ENCODE measurements at places on chromosomes 16 and 17. TPM values are rescaled to one million over a fixed set of nuclear protein-coding genes. Genes with fewer than 3 reads are reported as not detected.

Gene ABCA6
- total RNA-seq, result 9.0 TPM

Gene SMIM22
- not detected for total RNA-seq

DNA sequence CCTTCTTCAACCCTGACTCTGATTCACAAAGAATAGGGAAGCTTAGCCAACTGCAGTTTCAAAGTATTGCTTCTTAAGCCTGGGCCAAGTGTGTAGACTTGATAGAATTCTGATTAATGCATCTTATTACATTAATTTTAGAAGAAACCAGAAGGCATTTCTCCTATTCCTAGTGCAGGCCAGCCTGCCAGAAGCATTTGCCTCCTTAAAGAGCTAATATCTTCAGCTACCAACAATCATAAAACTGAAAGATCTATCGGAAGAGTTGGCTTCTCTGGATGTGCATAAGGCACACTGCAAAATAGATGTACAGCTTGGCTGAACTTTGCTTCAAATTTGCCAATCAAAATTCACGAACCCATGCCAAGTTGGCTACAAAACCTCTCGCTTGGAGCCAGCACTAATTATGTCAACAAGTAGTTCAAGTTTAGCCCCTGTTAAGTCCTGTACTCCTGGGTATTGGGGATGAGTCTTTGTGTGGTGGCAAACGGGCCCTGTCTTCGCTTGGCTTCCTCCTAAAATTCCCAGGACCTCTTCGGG is 717.8 kb downstream of the WWOX start:
- no peak for DNase-seq

DNA sequence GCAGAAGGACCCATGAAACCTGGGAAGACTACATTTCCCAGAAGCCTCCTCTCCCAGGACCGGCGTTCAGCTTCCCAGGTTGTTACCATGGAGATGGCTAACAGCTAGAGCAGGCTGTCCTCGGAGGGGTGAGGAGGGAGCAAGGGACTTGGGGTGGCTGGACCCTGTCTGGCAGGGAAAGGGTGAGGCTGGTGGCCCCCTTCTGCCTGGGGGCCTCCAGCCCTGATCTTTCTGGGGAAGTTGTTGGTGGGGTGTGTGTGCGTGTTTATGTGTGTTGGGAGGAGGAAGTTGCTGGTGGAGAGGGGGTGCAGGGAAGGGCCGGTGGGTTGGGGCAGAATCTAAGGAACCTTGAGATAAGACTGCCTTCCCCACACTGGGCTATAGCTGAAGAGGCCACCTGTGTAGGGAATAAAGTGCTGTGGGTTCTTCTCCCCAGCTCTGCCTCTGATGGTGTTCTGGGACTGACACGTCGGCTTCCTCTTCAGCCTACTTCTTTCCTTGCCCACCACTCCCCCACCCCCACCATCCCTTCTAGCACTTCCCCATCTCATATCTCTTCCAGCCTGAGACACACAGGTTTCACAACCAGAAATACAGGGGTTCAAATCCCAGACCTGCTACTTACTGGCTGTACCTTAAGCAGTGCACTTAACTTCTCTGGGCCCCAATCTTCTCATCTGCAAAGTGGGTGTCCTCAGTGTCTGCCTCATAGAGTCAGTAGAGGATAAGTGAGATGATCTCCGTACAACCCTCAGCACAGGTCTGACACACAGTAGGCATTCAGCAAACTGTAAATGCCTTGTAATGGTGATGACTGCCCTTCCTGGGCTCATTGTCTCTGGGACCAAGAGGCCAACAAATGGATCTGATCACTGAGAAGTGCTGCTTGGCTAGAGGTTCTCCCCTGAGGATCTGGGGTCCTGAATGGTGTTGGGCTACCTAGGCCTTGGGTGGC is at the start of gene DRC7:
Gene DRC7 (plus strand): TSS at position 82 of the 955 bp plus-strand sequence. CDS start 3,144 bp downstream, outside the sequence.
- DNase-seq, result no peak

DNA sequence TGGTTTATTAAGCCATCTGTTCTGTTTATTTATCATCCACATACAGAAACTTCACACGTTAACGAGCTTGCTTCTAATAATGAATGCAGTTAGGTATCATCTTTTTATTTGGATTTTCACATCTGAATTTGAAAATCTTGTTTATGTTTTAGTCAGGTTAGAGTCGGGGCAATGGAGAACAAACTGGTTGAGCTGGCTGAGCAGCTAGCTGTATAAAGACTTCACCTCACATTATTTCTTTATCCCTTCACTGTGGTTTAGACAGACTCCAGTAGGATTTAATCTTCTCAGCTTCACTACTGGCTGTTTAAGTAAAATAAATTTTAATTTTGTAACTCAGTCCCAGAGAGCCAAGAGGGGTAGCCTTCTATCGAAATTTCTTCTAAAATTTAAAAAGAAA is 415.9 kb downstream of the RBFOX1 start:
- DNase-seq, result no peak

GRCh38 chr16:269061-269796 is 6.5 kb downstream of the RGS11 start:
- no peak for DNase-seq

- DNase-seq, result peak; percentile 73
These were observed at the start of gene FMNL1 for GRCh38 chr17:45221081-45222013. TSS of gene FMNL1 (plus strand) at chr17:45221885. CDS start at chr17:45222125, 240 bp downstream.

DNA sequence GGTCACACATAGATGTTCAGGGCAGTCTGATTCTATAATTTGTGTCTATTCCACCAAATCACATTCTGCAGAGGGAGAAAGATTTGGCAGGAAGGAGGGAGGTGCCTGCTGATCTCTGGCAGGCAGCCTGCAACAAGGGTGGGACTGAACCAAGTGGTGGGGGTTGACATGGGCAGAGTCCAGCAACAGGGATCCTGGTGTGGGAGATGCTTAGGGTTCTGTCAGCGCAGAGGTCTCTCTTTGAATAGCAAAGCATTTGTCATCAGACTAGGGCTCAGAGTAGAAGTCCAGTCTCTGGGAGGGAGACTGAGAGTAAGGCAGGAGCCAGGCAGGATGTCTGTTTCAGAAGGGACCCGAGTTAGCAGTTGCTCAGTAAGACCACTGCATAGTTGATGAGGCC is 94.6 kb downstream of the UTP18 start:
- DNase-seq, result no peak

Gene AATK
- 5.9 TPM for total RNA-seq

Data from heart right ventricle (tissue), 16 donors.